ENCODE measurements at places on chromosomes 7 and 10. TPM values are rescaled to one million over a fixed set of nuclear protein-coding genes. Genes with fewer than 3 reads are reported as not detected.
A peak's percentile ranks its signal among the peaks of the same experiment; 100 is the strongest.

- no peak overlapping the region for H3K27ac ChIP-seq
- H3K36me3 ChIP-seq: peaks cover 84% of the 10 kb centered on the region
- H3K4me3 ChIP-seq: no peak overlapping the region
- H3K4me1 ChIP-seq: no peaks in the 10 kb centered on the region
- H3K27me3 ChIP-seq: no peaks in the 10 kb centered on the region
Observed at GRCh38 chr10:11304906-11305585, 287.4 kb downstream of the CELF2 start.

Gene VSTM2A
- total RNA-seq: not detected

Gene ANXA8
- total RNA-seq: 15.0 TPM

DNA sequence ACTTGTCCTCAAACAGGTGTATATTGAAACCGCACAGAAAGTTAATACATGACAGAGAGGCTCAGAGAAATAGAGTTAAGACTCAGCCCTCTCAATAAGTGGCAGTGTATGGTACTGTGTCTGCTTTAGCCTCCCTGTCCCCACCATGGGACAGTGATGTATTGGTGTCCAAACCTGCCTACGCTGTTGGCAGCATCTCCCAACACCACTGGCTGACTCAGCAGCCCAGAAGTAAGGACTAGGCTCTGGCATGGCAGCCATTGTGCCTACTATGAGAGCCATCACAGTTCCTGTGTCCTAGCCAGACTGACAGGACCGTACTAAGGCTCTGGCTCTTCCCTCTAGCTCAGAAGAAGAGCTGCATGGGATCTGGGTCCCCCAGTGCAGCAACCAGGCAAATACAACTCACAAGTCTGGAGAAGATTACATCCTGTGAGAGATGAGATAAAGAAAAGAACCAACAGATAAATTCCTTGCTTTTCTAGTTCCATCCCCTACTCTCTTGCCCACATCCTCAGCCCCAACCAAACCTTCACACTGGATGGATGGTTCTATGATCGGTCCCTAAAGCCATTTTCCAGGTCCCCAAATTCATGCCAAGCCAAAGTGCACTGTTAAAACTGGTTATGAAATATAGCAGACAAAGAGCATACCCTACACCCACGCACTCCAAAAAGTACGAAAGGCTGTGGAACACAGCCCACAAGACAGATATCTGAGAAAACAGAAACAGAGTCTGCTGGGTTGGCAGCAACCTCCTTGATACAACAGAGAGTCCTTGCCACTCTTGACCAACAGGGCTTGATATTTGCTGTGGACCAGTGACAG, 44.1 kb upstream of the DMTF1 start:
- H3K4me3 ChIP-seq: no peak overlapping the region
- no peak for DNase-seq
- no peaks in the 10 kb centered on the region for H3K27me3 ChIP-seq
- H3K4me1 ChIP-seq: no peaks in the 10 kb centered on the region
- no peaks in the 10 kb centered on the region for H3K36me3 ChIP-seq

Gene COL1A2
- 252 TPM for total RNA-seq

Gene TFEC
- total RNA-seq: 41.9 TPM

Gene GARIN1A
- 3.4 TPM for total RNA-seq

GRCh38 chr7:10643545-10643944, 330.1 kb upstream of the PHF14 start:
- H3K27ac ChIP-seq: no peak overlapping the region
- H3K36me3 ChIP-seq: no peaks in the 10 kb centered on the region
- no peak for DNase-seq
- H3K27me3 ChIP-seq: no peaks in the 10 kb centered on the region

Gene SMURF1
- total RNA-seq: 32.0 TPM

- peaks cover 48% of the 10 kb centered on the region for H3K36me3 ChIP-seq
- no peaks in the 10 kb centered on the region for H3K27me3 ChIP-seq
- no peak overlapping the region for H3K4me3 ChIP-seq
- no peaks in the 10 kb centered on the region for H3K4me1 ChIP-seq
- H3K27ac ChIP-seq: no peak overlapping the region
Observed at GRCh38 chr7:111787741-111788140, 225.4 kb upstream of the IMMP2L start.

DNA sequence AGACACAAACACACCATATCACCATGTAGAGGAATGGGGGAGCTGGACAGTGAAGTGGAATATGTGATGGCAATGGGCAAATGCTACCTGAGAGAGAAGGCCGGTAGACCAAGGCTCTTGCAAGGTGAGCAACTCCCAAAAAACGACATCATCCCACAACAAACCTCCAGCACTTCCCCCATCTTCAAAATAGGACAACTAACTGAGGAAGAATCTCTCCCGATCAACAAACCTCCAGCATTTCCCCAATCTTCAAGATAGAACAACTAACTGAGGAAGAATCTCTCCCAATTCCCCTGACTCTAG, 387.2 kb downstream of the PARD3 start:
- H3K36me3 ChIP-seq: no peaks in the 10 kb centered on the region
- no peak for DNase-seq
- no peak overlapping the region for H3K4me3 ChIP-seq
- no peaks in the 10 kb centered on the region for H3K27me3 ChIP-seq
- H3K4me1 ChIP-seq: no peaks in the 10 kb centered on the region

- no peak overlapping the region for H3K4me3 ChIP-seq
- no peaks in the 10 kb centered on the region for H3K4me1 ChIP-seq
- no peak for DNase-seq
- no peaks in the 10 kb centered on the region for H3K27me3 ChIP-seq
- H3K27ac ChIP-seq: no peak overlapping the region
- no peaks in the 10 kb centered on the region for H3K36me3 ChIP-seq
Observed at GRCh38 chr10:100022403-100022802, 12.7 kb upstream of the DNMBP start.

Gene MACC1
- 24.7 TPM for total RNA-seq

DNA sequence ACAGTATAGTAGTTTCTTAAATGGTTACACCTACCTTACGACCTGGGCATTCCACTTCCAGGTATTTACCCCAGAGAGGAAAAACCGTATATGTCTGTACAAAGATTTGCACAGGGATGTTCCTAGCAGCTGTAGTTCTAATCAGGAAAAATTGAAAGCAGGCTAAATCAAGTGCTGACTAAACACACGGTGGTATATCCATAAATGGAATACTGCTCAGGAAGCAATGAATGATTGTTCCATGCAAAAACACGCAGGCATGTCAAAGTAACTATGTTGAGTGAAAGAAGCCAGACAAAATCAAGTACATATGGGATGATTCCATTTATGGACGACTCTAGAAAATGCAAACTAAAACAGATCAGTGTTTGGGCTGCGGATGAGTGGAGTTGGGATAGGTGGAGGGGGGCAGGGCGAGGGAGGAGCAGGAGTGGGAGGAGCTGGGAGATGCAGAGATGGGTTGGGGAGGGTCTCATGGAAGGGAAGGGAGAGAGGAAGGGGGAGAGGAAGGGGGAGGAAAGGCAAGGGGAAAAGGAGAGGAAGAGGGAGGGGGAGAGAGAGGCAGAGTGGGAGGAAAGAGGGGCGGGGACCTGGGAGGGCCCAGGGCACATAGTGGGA, 484 bp upstream of the MSRB2 start:
- peak overlapping the region; percentile 69 for H3K4me3 ChIP-seq
- no peak for DNase-seq
- peaks cover 14% of the 10 kb centered on the region for H3K4me1 ChIP-seq
- no peak overlapping the region for H3K27ac ChIP-seq

Gene GPR15LG
- total RNA-seq: not detected

DNA sequence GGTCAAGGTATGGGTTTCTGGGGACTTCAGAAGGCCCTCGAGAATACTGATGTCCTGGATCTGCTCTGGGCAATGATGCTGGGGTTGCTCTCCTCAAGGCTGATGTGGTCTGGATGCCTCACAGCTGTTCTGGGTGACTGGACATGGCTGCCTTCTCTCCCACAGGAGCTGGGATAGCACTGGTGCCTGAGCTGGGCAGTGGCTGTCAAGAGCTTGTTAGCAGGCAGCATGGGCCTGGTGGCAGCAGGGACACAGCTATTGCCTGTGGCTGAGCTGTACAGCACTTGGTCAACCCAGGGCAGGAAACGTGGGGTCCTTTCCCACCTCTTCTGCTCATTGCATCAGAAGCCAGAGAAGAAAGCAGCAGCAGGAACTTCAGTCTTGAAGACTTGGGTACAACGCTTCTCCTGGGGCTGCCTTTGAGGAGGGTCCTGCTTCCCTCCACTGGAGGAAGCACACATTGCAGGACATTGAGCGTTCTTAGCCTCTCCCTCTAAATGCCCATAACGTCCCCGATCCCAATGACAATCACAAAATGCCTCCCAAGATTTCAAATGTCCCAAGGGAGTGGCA, 13.0 kb downstream of the ADCYAP1R1 start:
- H3K27me3 ChIP-seq: no peaks in the 10 kb centered on the region
- no peak overlapping the region for H3K4me3 ChIP-seq

Gene ZNRF2
- total RNA-seq: 26.6 TPM

Gene LIPF
- total RNA-seq: not detected

Gene SLC18A2
- total RNA-seq: 6.3 TPM

GRCh38 chr10:59124187-59124586, 52.3 kb upstream of the PHYHIPL start:
- H3K4me1 ChIP-seq: no peaks in the 10 kb centered on the region
- H3K27ac ChIP-seq: no peak overlapping the region
- DNase-seq: no peak

- peaks cover 8% of the 10 kb centered on the region for H3K27me3 ChIP-seq
- H3K27ac ChIP-seq: no peak overlapping the region
- H3K4me3 ChIP-seq: no peak overlapping the region
- H3K4me1 ChIP-seq: peaks cover 6% of the 10 kb centered on the region
- no peak for DNase-seq
Observed at GRCh38 chr10:7434378-7434777, 23.5 kb upstream of the SFMBT2 start.

GRCh38 chr7:111006691-111007090, 84.2 kb upstream of the LRRN3 start:
- no peak overlapping the region for H3K27ac ChIP-seq
- no peaks in the 10 kb centered on the region for H3K27me3 ChIP-seq
- DNase-seq: no peak
- no peaks in the 10 kb centered on the region for H3K36me3 ChIP-seq

GRCh38 chr10:62396864-62397263, 22.7 kb downstream of the ZNF365 start:
- DNase-seq: no peak
- H3K27ac ChIP-seq: no peak overlapping the region
- no peaks in the 10 kb centered on the region for H3K27me3 ChIP-seq
- H3K4me3 ChIP-seq: no peak overlapping the region
- no peaks in the 10 kb centered on the region for H3K36me3 ChIP-seq
- H3K4me1 ChIP-seq: no peaks in the 10 kb centered on the region

GRCh38 chr10:22002591-22003176, 846 bp downstream of the DNAJC1 start:
- H3K4me1 ChIP-seq: peaks cover 14% of the 10 kb centered on the region
- no peaks in the 10 kb centered on the region for H3K36me3 ChIP-seq
- no peaks in the 10 kb centered on the region for H3K27me3 ChIP-seq

Gene FOXP2
- 10.1 TPM for total RNA-seq

Gene ANKRD30A
- total RNA-seq: not detected

GRCh38 chr7:90592033-90592432, 4.1 kb upstream of the CDK14 start:
- DNase-seq: no peak
- no peak overlapping the region for H3K27ac ChIP-seq
- no peak overlapping the region for H3K4me3 ChIP-seq
- no peaks in the 10 kb centered on the region for H3K27me3 ChIP-seq
- H3K36me3 ChIP-seq: no peaks in the 10 kb centered on the region
- H3K4me1 ChIP-seq: peaks cover 12% of the 10 kb centered on the region

Data from lower lobe of right lung (tissue), 2 donors.